ENCODE measurements at places on chromosomes 6 and 20.

DNA sequence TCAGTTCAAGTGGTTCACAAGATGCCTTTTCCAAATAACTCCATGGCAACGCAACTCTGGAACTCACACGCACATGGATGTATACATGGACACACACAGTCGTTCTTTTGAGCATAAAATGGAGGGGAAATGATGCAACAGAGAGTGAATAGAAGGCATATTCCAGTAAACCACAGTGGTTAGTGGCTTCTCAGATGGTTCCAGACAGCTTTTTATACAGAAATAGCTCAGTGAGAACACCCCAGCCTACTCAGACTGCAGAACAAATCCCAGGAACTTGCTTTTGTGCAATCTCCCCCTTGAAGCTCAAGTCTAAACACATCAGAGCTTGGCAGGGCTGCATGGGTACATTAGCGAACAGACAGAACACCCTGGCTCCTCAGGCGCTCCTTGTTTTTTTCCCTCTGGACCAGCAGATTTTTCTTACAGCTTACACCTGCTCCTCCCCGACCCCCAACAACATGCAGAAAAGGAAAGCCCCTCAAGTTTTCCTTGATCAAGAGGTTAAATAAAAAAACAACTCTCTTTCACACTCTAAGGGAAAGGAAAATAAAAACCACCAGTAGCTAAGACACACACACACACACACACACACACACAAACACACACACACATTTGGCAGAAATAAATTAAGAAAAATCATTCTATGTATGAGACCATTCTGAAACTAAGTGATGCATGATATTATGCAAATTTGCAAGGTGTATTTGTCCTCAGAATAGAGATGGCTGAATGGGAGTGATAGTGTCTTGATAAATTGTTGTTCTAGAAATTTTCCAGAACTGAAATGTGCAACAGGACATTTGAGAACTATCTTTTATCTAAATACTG is 51.2 kb upstream of the RANBP9 start:
- DNase-seq: no peak

GRCh38 chr6:170080169-170080827 is 210.6 kb downstream of the DLL1 start:
- DNase-seq: no peak

DNA sequence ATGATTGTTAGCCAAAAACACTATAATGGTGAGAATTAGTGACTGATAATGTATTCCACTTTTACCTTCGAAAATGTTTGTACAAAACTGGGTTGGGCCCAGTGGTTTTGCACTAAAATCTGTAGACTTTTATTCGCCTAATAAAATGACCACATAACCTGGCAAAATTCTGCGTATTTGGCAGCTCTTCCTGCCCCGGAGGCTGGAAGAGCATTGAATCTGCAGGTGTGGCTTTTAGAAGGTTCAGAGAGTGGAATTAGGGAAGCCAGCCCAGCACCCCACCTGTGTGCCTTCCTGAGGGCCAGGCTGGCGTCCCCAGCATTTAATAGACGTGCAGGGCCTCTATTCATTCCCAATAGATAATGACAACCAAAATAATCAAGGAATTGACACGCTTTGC is 256.7 kb downstream of the UST start:
- no peak for DNase-seq

GRCh38 chr20:11337361-11338130 is 580.1 kb upstream of the BTBD3 start:
- no peak for DNase-seq

GRCh38 chr6:141988327-141988726 is 144.4 kb upstream of the GJE1 start:
- DNase-seq: no peak

DNA sequence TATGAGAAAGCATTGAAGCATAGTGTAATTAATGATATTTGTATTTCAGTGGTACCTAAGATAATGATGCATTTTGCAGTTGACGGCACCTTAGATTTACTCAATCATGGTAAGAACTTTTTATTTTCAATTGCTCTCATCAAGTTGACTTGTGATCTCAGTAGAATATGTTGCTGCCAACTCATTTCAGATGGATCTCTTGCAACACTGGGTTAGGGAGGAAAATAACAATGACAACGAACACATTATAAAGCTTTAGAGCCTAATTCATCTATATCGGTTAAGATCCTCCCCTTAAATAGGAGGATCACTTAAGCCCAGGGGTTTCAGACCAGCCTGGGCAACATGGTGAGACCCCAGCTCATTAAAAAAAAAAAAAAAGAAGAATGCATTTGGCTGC is 18.0 kb upstream of the TBC1D22B start:
- DNase-seq: no peak

- no peak for DNase-seq
These were observed 1.9 kb upstream of the NKAIN4 start for GRCh38 chr20:63255931-63256704.

GRCh38 chr6:85923013-85923430 is 280.3 kb upstream of the SYNCRIP start:
- DNase-seq: peak; percentile 67

DNA sequence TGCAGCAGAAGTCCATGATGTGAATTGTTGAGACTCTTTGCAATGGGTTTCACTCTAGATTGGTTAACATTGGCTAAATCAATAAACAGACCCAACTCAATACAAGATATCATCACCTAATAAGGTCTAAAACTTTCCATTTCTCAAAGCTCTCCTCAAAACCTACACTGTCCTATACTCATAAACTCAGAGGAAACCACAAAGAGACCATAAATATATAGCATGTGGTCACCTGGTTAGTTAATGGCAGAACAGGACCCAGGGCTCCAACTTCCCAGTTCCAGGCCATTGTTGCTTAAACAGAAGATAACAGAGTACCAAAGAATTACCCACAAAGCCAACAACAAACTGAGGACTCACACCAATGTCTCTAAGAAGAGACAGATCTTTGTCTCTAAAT is 12.0 kb downstream of the RTN4IP1 start:
- DNase-seq: no peak

DNA sequence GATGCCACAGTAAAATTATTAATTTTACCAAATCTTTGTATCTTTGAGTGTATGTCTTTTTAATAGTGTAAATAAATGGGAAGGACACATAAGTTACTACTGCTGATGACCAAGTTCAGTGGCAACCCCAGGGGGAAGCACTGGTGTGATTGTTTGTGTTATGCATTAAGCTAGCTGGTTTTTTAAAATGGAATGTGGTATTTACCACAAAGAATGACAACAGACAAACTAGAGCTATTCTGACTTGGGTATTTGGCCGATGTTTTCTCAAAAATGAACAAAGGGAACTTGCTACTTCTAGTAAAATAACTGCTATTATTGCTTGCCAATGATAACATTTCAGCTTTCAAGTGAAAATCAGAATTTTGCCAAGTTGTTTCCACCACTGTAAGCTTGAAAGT is 2.9 kb downstream of the FNDC1 start:
- DNase-seq: no peak

DNA sequence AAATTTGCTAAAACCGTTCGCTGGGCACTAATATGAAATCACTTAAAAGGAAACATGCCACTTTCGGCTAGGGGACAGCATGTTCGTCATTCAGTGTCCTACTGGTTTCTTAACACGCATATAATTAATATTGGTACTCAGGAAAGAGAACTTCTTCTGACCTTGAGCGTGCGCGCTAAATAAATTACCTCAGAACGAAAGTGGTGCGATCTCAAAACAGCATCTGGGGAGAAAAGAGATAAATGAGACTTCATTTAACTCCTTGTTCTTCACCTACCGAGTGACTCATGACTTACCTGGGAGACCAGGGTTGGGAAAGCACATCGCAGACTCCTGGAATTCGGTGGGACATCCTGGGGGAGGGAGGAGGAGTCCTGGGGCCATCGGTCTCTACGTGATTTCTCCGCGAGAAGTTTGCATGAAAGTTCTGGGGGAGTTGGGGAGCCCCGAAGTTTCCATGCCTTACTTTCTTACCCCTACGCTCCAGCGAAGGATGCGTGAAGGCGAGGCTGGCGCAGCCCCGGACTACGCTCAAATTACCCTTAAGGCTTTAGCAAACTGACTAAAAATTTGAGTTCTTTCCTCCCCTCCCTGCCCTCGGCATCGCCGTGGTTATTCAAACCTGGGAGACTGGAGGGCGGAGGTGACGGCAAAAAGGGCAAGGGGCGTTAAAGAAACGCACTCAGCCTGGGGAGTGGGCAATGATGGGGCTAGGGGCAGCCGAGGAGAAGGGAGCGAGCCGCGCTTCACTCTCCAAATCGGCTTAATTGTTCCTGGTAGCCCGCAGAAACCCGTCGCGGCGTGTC is 1.1 kb upstream of the BEND6 start:
- no peak for DNase-seq

DNA sequence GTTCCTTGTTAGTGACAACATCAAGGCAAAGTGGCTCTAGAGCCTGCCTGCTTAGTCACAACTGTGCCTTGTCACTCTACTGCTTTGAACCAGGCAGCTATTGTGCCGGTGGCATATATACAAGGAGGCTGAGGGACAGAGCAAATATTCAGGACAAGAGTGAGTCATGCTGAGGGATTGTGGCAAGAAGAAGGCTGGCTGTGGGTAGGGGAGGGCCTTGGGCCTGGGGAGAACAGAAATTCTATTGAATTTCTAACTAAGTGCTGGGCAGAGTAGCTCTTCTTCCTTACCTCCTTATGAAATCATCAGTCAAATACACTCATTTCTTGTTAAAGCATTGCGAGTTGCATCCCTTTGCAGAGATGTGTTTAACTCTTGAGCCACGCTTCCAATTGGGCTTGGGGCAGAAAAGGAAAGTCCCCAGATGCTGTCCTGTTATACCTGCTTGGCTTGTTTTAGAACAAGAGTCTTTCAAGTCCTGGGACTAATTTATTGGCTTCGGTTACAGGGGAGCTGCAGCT is 59.7 kb downstream of the PFDN4 start:
- peak; percentile 4 for DNase-seq

GRCh38 chr6:113653275-113653674 is 203.9 kb upstream of the MARCKS start:
- no peak for DNase-seq

GRCh38 chr20:38094373-38094891 is 60.9 kb downstream of the RPRD1B start:
- no peak for DNase-seq

DNA sequence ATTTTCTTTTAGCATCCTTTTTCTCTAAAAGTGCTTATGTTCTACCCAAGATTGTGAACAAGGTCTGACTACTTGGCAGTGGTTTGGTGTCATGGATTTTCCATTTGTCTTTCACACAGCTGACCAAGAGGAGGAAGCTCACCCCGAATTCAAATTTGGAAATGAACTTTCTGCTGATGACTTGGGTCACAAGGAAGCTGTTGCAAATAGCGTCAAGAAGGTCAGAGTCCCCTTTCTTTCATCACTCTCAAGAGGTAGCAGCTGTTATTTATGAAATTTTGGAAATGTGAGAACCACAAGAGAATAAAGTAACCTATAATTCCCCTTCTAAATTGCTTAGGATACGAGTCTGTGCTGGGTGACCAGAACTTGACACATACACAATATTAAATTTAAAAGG is 113.0 kb upstream of the LAMP5 start:
- no peak for DNase-seq

- no peak for DNase-seq
These were observed 59.7 kb upstream of the SAMD3 start for GRCh38 chr6:130282234-130282995.

DNA sequence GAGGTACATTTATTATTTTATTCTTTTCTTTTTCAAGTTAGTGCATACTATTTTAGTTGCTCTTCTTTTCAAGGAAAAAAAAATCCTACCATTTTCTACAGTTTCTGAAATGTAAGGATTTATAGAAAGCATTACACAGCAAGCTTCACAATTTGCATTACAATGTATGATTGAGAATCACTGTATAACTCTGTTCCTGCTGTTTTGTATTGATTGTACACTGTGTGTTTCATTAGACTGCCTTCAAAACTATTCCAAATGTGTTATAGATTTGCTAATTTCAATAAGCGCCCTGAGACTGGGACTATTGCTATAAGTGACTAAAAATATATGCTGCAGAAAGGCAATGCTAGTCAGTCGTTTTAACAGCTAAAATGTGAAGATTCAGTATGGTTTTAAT is 479.7 kb upstream of the EYS start:
- no peak for DNase-seq

- DNase-seq: no peak
These were observed 252.9 kb upstream of the AGPAT4 start for GRCh38 chr6:161526794-161527193.

DNA sequence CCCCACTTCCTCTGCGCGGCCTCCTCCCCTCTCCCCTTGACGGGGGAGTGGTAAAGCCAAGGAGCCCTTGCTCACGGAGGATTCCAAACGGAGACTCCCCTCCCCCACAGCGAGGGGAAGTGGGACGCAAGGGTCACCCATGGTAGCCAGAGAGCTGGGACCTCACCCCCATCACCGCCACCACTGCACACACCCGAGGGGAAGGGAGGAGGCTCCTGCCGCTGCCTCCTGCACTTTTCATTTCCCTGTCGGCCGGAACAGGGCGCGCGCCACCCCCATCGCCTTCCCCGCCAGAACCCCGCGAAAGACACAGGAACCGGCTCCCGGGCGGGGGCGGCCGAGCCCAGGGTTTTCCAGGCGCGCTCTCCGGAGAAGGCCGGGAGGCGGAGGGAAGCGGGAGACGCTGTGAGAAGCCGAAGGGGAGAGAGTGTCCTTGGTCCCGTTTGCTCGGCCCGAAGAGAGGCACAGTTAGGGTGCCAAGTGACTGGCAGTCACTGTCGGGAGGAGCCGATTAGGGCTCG is 789 bp downstream of the CCND3 start:
- DNase-seq: peak; percentile 47

DNA sequence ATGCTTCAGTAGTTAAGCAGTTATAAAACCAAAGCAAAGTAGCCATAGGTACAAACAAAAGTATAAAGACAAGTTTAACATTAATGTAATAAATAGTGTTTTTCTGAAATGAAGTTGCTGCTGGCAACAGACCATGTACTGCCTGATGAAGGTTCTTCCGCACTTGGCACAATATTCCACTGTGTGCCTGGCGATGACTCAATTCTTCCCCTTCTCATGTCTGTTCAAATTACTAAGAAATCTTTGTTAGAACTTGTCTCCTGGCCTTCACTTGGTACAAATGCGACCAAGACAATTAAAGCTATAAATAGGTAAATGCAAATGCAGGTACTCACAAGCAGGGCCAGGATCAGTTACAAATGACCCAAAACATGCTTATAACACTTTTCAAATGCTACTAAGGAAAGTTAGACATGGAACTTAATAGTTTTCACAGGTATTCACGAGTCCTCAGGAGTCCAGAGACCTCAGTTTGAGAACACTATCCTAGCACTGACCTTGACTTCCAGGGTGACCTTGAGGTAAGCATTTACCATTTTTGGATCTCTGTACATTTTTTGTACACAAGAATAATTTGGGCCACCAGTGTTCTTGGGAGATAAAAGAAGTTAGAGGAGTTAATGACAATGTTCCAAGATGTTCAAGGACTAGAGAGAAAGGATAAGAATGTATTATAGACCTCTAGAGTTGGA is 8.1 kb upstream of the DDR1 start:
- no peak for DNase-seq

Data from NCI-H510A treated with DMSO at 0.1 percent for 48 hours (cell line).